ENCODE measurements at places on chromosomes 16 and 17.
A peak's percentile ranks its signal among the peaks of the same experiment; 100 is the strongest.

DNA sequence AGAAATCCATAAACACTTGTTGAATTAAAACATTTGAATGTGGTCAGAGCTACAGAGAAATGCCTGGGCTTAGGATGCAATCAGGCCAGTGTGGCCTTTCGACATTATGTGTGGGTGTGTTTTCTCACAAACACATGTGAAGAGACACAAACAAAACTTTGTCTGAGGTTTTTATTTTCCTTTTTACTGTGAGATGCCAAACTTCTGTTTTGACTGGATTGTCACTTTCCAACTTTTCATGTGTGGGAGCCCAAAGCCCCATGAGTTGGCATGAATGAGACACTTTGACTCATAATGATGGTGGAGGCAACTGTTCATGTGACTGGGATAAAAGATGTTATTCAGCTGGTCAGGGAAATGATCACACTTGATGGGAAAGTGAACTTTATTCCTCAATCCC is 71.9 kb upstream of the GAS7 start:
- no peaks in the 10 kb centered on the region for H3K27me3 ChIP-seq
- DNase-seq: no peak
- no peak overlapping the region for H3K4me3 ChIP-seq
- no peaks in the 10 kb centered on the region for H3K4me1 ChIP-seq

DNA sequence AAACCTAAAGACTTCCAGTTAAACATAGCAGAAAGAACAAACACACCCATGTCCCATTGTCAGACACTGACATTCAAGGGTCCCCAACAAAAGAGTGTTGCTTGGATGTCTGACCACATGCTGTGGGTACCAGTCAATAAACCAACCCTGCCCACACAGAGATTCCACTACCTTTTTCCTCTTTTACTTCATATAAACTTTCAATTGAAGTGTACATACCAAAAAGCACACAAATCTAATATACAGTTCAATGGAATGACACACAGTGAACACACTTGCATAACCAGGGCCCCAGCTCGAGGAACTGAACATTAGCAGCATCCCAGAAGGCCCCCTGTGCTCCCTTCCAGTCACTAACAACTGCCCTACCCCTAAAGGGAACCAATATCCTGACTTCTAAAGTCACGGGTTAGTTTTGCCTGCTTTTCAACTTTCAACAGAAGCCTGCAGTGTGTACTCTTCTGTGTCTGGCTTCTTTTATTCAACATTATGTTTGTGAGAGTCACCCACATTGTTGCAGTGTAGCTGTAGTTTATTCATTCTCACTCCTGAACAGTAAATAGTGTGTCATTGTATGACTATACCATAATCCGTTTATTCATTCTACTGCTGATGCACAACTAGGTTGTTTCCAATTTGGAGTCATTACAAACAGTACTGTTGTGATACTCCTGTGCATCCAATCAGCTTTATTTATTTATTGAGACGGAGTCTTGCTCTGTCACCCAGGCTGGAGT is 18.0 kb downstream of the CFDP1 start:
- H3K36me3 ChIP-seq: peaks cover 1% of the 10 kb centered on the region
- no peak for DNase-seq
- H3K4me1 ChIP-seq: no peaks in the 10 kb centered on the region

GRCh38 chr16:57358527-57359095 is at the start of gene CCL22:
Gene CCL22, plus strand, starts transcription at chr16:57358783. Its CDS starts 34 bp downstream, at chr16:57358817.
- H3K27ac ChIP-seq: no peak within 1 kb of the TSS
- no peaks in the 10 kb centered on the region for H3K27me3 ChIP-seq

DNA sequence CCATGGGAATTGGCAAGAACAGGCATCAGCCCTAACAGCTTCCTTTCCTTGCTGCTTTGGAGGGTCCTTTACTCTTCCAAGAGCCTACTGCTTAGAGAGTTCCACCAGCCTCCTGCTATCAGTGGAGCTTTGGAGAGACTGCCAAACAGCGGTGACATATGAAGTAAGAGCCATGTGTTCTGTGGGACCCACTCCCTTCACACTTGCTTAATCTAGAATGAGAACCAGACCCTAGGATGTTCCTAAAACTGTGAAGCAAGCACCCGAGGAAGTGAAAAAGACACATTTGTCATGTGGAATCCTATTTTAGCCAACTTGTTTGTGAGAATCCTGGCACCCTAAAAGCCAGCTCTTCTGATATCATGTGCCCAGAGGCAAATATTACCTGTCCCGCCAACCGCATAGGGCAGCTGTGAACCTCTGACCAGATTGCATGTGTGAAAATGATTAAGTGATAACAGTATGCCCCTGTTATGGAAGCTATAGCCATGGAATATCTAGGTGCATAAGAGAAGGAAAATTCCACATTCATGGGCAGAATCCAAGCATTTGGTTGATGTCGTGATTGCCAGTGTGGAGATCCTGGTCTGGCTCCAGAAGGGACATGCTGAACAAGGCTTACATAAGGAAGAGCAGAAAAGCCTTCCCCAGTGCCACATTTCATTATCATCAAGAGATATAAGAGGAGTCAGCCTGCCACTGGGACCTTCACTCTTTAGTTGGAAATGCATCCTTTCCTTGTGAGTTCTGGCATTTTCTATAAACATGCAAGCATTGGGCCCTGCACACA is 18.7 kb downstream of the RCVRN start:
- no peaks in the 10 kb centered on the region for H3K27me3 ChIP-seq
- H3K4me3 ChIP-seq: no peak overlapping the region
- H3K4me1 ChIP-seq: no peaks in the 10 kb centered on the region

- DNase-seq: no peak
- peak overlapping the region; percentile 85 for H3K27ac ChIP-seq
- H3K36me3 ChIP-seq: peaks cover 87% of the 10 kb centered on the region
These were observed 41.3 kb downstream of the VAC14 start for GRCh38 chr16:70759666-70760065.

- no peaks in the 10 kb centered on the region for H3K27me3 ChIP-seq
- H3K4me3 ChIP-seq: no peak overlapping the region
These were observed 79.8 kb downstream of the JPH3 start for GRCh38 chr16:87681981-87682570.

DNA sequence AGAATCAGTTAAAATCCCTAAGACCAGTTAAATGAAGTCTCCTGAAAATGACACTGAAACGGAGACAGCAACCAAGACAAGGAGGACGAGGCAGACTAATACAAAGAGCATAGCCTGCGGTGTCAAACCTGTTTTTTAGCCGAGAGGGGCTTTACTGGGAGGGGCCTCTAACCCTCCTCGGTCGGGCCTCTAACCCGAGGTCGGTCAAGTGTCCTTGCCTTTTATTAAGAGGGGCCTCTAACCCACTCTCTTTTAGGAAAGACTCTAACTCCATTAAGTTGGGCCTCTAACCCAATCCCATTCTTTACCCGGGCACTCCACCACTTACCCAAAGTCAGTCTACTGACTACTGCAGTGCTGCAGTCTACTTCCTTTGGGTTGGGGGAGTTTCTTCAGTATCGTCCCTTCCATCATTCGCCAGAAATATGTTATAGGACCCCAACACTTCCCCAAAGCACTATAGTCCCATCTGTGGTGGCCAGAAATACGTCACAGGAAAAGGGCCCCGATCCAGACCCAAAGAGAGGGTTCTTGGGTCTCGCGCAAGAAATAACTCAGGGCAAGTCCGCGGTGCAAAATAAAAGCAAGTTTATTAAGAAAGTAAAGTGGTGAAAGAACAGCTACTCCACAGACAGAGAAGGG is 39.2 kb upstream of the ARL4D start:
- H3K27ac ChIP-seq: peak overlapping the region; percentile 94
- H3K4me1 ChIP-seq: peaks cover 16% of the 10 kb centered on the region
- no peaks in the 10 kb centered on the region for H3K27me3 ChIP-seq
- no peak for DNase-seq
- H3K4me3 ChIP-seq: no peak overlapping the region

DNA sequence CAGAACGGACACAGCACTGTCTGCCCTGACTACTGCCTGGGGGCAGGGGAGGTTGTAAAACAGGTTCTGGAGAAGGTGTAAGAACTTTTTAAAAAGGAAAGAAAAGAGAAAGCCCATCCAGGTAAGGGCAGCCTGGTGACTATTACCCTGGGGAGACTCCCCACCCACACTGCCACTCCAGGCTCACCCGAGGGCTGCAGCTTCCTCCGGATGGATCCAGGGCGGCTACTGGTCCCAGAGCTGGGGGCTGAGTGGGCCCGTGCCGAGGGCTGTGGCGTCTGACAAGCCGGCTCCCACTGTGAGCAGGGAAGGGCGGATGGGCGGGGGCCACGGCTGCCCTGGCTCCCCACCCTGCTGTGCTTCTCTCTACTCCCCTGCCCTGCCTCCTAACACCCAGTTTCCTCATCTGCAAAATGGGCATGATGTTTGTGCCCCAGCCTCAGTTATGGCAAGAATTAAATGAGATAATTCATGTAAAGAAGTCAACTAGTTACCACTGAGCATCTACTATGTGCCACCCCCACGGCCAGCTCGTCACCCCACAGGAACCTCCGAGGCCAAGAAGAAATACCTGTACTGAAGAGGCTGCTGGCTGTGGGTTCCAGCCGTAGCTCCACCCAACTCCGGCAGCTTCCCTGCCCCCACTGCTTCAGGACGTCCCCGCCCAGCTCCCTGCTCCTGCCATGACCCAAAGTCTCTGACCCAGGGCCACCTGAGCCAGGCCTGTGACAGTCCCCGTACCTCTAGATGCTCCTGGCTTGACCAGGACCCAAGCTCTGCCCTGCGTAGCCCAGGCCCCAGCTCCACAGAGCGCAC is 24.2 kb downstream of the KATNB1 start:
- no peak overlapping the region for H3K4me3 ChIP-seq
- H3K4me1 ChIP-seq: no peaks in the 10 kb centered on the region
- H3K27ac ChIP-seq: no peak overlapping the region
- H3K36me3 ChIP-seq: no peaks in the 10 kb centered on the region
- no peak for DNase-seq

GRCh38 chr16:3587547-3588110 is 10.4 kb upstream of the NLRC3 start:
- H3K27ac ChIP-seq: no peak overlapping the region
- DNase-seq: no peak
- H3K27me3 ChIP-seq: no peaks in the 10 kb centered on the region
- H3K4me3 ChIP-seq: no peak overlapping the region
- H3K36me3 ChIP-seq: peaks cover 3% of the 10 kb centered on the region
- no peaks in the 10 kb centered on the region for H3K4me1 ChIP-seq

GRCh38 chr16:78256686-78257375 is 157.4 kb downstream of the WWOX start:
- no peak overlapping the region for H3K4me3 ChIP-seq
- H3K27ac ChIP-seq: no peak overlapping the region
- H3K36me3 ChIP-seq: no peaks in the 10 kb centered on the region
- no peaks in the 10 kb centered on the region for H3K27me3 ChIP-seq

GRCh38 chr16:88453611-88454522 is 787 bp downstream of the ZFPM1 start:
- H3K4me3 ChIP-seq: peak overlapping the region; percentile 70
- H3K4me1 ChIP-seq: no peaks in the 10 kb centered on the region
- no peaks in the 10 kb centered on the region for H3K27me3 ChIP-seq
- DNase-seq: no peak
- H3K27ac ChIP-seq: peak overlapping the region; percentile 60

- no peak for DNase-seq
- no peak overlapping the region for H3K4me3 ChIP-seq
- no peaks in the 10 kb centered on the region for H3K27me3 ChIP-seq
- no peak overlapping the region for H3K27ac ChIP-seq
- no peaks in the 10 kb centered on the region for H3K4me1 ChIP-seq
- H3K36me3 ChIP-seq: peaks cover 3% of the 10 kb centered on the region
These were observed 16.6 kb downstream of the NAA60 start for GRCh38 chr16:3460121-3460520.

- H3K27me3 ChIP-seq: no peaks in the 10 kb centered on the region
- no peak overlapping the region for H3K4me3 ChIP-seq
- no peak for DNase-seq
- H3K27ac ChIP-seq: no peak overlapping the region
These were observed 17.3 kb upstream of the DPEP1 start for GRCh38 chr16:89596061-89596689.

DNA sequence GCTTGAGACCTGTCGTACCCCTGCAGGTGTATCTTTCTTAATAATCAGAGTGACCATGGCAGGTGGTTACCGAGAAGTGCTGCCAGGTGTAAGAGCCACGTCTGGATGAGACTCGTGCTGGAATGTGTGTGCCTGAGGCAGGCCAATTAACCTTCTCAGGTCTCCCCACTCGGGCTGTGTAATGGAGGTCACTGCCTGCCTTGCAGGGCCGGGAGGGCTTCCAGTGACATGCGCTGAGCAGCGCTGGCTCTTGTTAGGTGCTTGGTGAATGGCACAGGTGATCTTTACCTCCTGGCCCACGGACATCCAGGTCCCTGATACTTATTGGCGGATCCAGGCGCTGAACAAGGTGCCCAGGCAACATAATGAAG is 4.6 kb upstream of the GSE1 start:
- no peaks in the 10 kb centered on the region for H3K27me3 ChIP-seq
- H3K36me3 ChIP-seq: peaks cover 39% of the 10 kb centered on the region
- H3K27ac ChIP-seq: no peak overlapping the region
- DNase-seq: no peak
- H3K4me1 ChIP-seq: peaks cover 3% of the 10 kb centered on the region

- no peaks in the 10 kb centered on the region for H3K4me1 ChIP-seq
- no peak overlapping the region for H3K27ac ChIP-seq
- DNase-seq: no peak
- H3K27me3 ChIP-seq: no peaks in the 10 kb centered on the region
- no peak overlapping the region for H3K4me3 ChIP-seq
These were observed 56.8 kb upstream of the ENDOV start for GRCh38 chr17:80358131-80358530.

DNA sequence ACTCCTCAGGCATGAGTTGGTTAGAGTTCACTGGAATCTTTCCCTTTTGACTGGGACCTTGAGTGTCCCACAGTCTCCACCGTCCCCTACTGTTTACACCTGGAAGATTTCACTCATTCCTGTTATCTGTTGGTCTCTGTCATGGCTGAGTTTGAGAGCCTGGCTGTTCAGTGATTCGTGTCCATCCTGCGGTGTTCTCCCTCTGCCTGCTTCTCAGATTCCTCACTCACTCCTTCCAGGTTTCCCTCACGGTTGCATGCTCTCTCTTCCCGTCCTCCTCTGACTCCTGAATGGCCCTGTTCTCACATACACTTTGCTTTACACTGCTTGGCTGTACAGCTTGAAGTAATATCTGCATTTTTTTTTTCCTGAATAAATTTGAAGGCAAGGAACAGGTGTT is 24.5 kb downstream of the OR1D5 start:
- H3K4me3 ChIP-seq: no peak overlapping the region
